Mucosa of descending colon (tissue), 3 donors: ENCODE measurements at places on chromosomes 5 and 9. TPM values are rescaled to one million over a fixed set of nuclear protein-coding genes. Genes with fewer than 3 reads are reported as not detected.

GRCh38 chr5:35404701-35405100, 174.4 kb upstream of the PRLR start:
- DNase-seq, result no peak

DNA sequence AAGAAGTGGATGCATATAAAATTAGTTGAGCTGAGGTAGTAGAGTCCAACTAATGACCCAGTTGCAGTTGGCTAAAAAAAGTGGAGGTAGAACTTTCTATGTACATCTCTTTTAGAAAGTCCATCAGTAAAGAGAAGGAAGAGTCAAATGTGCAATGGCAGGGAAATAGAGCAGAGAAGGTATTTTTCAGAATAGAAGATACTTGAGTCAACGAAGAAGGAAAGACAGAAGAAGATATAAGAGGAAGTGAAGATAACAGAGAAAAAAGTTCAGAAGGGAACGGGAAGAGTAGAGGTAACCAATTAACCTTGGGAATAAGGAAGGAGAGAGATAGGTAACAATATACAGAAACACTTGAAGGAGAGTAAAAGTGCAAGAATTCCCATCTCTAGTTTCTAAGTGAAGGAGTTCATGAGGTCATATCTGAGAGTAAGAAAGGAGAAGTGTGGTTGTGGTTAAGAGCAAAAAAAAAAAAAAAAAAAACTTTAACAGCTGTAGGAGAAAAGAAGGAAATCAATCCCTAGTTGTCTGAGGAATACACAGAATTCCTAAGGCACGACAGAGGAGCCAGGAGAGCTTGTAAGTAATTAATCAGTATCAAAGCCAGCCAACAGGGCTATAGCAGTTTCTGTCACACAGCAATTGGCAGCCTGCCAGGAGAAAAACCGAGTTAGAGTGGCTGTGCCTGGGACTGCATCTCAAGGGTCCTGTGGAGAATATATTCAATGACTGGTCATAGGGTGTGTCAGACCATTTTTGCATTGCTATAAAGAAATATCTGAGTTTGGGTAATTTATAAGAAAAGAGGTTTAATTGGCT, 61.0 kb downstream of the ARL15 start:
- DNase-seq, result peak; percentile 32

DNA sequence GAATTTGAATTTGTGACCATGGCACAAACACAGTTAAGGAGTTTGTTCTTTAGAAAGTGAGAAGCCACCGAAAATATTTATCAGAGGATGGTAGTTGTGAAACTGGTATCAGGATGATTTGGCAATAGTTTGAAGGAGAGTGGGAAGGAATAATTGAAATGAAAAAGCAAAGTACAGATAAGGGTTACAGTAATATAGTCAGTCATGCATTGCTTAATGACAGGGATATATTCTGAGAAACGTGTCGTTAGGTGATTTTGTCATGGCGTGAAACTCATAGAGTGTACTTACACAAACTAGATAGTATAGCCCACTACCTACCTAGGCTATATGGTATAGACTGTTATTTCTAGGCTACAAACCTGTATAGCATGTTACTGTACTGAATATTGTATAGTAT, 84.2 kb downstream of the GPBP1 start:
- DNase-seq, result no peak

- peak; percentile 94 for DNase-seq
These were observed 14.8 kb downstream of the AKNA start for GRCh38 chr9:114372921-114373448.

DNA sequence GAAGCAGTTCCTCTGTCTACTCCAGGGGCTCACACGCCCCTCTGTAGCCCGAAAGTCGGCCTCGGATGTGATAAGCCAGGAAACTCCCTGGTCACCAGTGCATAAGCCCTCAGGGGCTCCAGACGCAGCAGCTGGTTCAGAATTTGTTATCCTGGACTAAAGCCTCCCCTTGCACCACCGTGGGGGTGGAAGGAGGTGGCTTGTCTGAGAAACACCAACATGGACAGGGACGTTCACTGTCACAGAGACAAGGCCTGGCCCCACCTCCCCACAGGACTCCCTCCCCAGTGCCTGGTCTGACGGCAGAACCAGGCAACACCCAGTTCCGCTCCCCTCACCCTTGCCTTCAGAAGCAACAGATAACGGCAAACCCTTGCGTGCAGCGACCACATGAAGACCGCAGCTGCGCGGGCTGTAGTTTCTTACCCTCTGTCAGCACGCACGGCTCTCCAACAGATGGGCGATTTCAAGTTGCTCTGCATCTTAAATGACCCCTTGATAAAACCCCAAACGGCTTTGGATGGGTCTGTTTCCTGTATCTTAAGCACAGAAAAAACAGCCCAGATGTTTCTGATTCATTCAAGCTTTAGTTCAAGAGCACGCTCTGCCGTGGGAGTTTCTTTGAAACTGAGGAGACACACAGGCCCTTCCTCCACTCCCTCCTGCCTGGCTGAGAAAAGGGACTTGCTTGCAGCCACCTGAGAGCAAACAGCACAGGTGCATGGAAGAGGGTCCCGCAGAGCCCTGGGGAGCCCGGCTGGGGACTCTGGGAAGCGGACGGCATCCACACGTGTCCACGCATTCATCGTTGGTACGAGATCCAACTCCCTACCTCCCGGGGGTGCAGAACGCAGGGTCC, 44.7 kb upstream of the NKD2 start:
- DNase-seq, result no peak

DNA sequence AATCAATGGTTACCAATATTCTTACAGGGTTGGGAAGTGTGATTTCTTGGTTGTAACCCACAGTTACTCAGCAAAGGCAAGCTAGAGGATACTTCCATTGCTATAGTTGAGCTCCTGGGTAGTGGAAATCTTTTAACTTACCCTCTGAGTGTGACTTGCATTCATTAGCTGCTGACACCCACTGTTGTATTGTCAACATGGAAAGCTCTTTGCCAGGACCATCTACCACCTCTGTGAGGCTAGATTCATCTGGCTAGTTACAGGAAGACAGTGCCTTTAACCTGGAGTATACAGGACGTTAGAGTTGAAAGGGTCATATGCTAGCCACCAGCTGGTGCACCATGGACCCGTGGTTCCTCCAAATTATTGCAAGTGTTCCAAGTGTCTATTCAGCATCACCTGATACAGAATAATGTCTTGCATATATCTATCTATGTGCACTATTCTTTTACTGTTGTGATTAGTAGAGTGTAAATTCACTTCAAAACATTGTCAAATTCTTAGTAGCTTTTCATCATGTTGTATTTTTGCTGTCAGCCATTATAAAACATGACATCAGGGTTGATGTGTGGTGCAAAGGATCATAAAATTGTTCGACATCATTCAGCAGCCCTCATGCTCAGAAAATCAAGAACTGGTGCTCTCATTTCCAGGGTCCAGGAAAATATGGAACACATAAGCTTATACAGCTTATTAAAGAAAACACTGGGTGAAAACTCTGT, 239.0 kb downstream of the PJA2 start:
- DNase-seq, result no peak

DNA sequence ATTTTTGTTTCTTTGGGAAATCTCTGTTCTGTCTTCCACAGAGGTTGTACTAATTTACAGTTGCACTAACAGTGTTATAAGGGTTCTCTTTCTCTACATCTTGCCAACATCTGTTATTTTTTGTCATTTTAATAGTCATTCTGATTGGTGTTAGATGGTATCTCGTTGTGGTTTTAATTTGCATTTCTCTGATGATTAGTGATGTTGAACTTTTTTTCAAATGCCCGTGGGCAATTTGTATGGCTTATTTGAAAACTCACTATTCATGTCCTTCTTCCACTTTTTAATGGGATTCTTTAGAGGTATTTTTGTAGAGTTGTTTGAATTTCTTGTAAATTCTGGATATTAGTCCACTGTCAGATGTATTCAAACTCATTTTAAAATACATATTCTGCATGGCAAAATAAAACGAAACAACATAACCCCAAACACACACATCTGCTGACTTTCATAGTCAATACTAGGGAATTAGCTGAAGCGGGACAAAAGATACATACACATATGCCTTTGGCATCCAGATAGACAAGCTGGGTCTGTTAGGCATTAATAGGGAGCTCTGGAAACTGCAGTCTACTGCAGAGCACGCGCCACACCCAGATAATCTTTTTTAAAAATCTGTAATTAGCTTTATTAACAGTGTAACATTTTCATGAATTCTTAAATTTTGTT, 5.8 kb upstream of the SPATA31C2 start:
- no peak for DNase-seq

- DNase-seq, result peak; percentile 56
These were observed 179.8 kb downstream of the ROR2 start for GRCh38 chr9:91770229-91770628.

DNA sequence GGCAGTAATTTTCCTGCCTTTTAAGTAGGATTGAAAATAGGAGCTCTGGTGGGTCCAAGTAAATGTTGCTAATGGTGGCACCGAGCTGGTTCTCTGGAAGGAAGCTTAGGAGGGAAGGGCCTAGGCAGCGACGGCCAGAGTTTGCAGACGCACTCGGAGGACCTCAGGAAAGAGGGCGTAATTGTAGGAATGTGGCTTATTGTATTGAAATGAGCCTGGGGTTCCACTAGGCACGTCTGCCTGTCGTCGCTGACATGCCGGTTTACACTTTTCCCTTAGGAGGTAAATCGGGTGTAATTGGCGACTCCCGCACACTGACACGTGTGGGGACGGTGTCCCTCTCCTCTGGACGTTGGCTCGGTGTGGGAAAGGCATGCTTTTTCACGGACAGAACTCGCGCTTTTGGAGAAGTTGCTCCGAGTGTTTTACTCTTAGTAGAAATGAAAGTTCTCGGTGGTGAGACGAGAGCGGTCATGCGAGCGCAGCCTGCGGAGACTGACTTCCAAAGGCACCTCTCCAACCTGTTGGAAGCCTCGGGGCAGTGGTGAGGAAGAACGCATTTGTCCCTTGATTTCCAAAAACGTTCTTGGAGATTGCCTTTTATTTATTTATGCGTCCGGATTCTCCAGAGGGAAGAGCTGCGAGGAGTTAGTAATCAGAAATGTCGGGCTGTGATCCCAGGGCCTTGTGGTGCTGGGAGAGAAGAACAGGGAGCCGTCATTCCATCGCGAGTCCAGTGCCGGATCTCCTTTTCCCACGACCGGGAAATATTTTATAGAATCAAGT, 1.3 kb downstream of the NR4A3 start:
- DNase-seq, result peak; percentile 33

- peak; percentile 54 for DNase-seq
These were observed 26.5 kb downstream of the OXCT1 start for GRCh38 chr5:41843456-41844370.

DNA sequence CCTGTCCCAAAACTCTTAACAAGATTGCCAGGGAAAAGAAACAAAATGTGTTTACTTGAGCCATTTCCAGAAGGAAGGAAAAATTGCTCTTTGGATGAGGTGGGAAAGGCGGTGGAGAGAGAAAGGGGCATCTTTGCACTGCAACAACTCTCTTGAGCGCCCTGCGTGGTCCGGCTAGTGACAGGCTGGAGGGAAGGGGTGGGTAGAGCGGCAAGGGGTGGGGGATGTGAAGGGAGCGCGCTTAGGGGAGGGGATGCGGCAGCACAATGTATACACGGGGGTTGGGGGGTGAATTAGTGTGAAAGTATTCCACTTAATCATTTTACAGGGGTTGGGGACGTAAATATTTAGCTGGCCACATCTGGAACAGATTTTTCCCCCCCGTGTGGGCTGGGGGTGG, 1.3 kb downstream of the FGF10 start:
- no peak for DNase-seq

- DNase-seq, result no peak
These were observed 197.6 kb downstream of the DRD1 start for GRCh38 chr5:175246242-175246888.

DNA sequence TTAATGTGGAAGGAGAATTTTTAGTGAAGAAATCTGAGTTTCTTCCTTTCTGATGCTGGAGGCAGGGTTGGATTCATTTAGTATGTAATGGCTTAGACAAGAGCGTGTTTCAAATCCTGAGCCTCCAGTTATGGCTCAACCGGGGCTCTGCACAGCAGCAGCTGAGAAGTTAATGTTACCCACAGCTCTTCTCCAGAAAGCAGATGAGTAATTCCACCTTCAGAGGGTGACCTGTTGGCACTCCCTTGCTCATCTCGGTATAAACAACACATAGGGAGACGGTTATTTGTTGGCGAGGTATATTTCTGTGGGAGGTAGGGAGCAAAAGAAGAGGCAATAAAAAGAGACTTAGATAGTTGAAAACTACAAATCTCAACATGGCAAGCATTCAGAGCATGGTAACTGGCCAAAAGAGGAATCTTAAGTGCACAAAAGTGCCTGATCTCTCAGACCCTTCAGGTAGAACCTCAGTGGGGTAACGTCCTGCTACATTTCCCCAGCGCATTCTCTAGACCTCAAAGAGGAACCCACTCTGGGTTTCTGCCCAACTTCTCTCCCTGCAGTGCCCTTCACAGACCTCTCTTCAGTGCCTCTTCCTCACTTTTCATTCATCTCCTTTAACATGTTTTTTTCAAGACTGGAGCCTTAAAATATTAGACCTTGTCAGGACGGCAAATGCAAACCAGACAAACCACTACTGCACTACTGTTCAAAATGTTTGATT, 417.5 kb upstream of the ADAMTSL1 start:
- no peak for DNase-seq

DNA sequence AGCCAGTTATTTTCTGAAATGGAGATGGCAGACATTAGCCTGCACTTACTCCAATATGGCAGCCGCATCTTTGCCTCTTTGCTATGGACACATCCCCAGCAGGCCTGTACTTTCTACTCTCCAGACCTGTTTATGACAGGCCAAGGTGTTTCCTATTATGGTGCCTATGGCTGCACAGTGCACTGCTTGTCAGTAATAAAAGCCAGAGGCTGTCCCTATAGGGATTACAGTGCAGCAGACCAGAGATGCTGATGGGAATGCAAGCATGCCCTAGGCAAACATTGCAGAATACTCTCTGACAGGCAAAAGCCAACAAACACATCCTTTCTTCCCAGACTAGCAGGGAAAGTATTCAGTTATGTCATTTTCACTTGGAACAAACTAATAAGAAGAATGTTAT, 442.9 kb downstream of the RAB3C start:
- no peak for DNase-seq

DNA sequence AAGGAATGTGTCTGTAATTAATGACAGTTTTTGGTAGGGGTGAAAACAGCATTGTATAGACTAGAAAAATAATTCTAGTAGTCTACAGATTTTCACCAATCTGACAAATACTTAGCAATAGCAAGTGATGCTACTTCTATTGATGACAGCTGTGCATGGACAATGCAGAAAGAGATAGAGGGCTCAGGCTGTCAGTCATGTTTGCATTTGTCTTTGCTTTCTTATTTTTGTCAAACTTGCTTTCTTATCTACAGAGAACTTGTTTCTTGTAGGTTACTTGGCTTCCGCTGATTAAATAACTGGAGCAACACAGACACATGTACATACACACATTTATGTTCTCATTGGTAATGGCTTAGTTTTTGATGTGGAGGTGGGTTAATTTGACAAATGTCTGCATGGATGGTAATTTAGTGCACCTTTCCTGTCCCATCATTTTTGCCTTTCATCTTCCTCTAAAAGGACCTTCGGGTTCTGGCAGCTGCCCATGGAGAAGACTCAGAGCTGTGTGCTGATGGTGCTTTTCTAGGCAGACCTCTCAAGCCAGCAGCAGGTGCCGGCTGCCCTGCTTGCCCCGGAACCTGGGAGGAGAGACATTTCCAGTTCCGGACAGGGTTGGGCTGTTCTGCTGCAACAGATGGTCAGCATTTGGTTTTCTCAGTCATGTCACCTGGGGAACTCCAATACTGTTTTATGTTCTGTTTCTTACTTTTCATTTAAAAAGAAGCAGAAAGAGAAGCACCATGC, 28.8 kb downstream of the CAMK4 start:
- DNase-seq, result no peak

CNTLN gene
- 4.1 TPM for total RNA-seq

EQTN gene
- total RNA-seq, result 2.3 TPM

MZB1 gene
- 23.7 TPM for total RNA-seq

PCDHB9 gene
- total RNA-seq, result 2.4 TPM

SPATA31D4 gene
- total RNA-seq, result not detected

C5orf15 gene
- 24.5 TPM for total RNA-seq

LRRC26 gene
- 18.7 TPM for total RNA-seq

MCTP1 gene
- 12.3 TPM for total RNA-seq

WNK2 gene
- 175 TPM for total RNA-seq
